Natural killer cell (primary cell): ENCODE measurements at places on chromosomes 3 and 15.

DNA sequence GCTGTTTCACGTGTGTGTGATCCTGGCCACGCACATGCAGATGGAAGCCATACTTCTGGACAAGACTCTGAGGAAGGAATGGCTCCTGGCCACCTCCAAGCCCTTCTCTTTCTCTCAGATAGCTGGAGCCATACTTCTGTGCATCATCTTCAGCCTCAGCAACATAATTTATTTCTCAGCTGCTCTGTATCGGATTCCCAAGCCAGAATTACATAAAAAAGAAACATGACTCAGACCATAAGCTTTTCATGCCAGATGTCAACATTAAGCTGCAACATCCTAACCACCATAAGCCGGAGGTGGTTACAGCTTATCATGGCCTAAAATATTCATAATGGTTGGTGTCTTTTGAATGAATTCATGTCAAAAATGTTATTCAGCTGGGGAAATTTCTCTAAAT, 10.6 kb upstream of the KIF23 start:
- DNase-seq: no peak

GRCh38 chr3:177995381-177996085, 540.7 kb upstream of the KCNMB2 start:
- no peak for DNase-seq

DNA sequence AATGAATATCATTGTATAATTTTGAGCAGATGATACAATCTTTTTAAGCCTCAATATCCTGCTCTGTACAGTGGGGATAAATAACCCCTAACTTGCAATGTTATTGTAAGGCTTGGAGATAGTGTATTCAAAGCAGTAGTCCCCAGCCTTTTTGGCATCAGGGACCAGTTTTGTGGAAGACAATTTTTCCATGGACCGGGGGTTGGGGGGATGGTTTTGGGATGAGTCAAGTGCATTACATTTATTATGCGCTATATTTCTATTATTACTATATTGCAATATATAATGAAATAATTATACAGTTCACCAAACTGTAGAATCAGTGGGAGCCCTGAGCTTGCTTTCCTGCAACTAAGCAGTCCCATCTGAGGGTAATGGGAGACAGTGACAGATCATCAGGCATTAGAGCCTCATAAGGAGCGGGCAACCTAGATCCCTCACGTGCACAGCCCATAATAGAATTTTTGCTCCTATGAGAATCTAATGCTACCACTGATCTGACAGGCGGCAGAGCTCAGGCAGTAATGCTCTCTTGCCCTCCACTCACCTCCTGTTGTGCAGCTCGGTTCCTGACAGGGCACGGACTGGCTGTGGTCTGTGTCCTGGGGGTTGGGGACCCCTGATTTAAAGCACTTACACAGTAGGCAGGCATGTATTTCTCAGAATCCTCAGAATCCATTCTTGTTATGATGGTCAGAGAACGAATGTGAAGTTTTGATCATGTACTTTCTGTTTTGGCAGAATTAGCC, 102.2 kb downstream of the PTPRG start:
- DNase-seq: no peak

DNA sequence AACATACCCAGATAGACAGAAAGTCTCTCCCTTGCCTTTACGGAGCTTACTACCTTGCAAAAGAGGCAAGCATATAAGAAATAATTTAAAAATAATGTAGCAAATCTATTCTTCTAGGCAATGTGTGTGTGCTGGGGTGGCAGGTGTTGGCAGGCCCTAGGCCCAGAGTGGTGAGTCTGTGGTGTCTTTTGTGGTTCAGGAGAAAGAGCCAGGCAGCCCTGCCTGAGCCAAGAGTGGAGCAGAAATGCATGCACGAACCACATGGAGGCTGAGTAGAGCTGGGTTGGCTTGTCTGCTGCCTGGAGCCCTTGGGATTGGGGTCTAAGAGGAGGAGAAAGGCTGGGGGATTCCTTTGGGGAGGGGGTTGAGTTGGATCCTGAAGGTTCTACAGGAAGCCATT, 70.2 kb upstream of the MYZAP start:
- DNase-seq: no peak

GRCh38 chr15:88920186-88920891, 7.2 kb upstream of the MFGE8 start:
- DNase-seq: no peak

DNA sequence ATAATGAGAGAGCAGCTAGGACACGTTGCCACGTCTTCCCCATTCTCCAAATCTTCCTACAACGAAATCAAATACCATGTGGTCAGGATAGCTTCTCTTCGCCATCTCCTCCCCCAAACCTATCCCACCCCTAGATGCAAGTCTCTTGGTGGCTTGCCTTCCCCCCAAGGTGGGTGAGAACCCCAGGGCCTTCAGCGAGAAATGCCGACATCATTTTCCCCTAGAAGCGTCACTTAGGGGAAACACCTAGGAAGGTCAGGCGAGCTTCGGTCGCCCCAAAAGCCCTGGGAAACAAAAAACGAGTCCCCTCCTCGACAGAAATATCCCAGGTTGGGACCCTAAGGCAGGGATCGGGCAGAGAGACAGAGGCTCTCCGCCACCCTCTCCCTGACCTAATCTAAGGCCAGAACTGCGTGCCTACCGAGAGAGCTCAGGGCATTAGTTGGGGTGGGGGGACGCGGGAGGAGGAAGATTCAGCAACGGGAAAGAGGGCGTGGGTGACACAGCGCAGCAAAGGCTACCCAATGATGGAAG, 502 bp downstream of the DPH3 start:
- DNase-seq: no peak
